ENCODE measurements at places on chromosomes 3 and 15.

- no peak for DNase-seq
These were observed 39.7 kb downstream of the NBEAL2 start for GRCh38 chr3:47019201-47019600.

- no peak for DNase-seq
These were observed 213.6 kb upstream of the LINGO1 start for GRCh38 chr15:77846360-77846759.

- no peak for DNase-seq
These were observed 325.7 kb downstream of the OTOL1 start for GRCh38 chr3:161822291-161822690.

GRCh38 chr15:77480859-77481633 lies 60.4 kb downstream of the HMG20A start:
- DNase-seq: no peak

DNA sequence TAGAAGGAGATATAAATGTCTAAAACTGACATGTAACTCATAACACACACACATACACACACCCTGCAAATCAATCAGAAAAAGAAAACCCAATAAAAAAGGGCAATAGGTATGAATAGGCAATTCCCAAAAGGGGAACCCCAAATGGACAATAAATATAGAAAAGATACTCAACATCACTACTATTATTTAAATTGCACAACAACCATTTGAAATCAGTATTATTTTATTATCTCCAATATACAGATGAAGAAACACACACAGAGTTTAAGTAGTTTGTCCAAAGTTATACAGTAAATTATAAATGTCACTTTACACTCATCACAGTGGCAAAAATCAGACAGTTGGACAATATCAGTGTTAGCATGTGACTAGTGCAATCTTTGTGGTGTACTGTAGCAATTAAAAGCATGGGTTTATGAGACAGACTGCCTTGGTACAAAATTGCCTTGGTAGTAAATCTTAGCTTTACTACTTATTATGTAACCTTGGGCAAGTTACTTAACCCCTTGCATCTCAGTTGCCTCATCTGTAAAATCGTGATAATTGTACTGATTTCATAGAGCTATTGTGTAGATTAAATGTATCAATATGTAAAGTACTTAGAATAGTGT lies 3.4 kb upstream of the FSTL1 start:
- no peak for DNase-seq

GRCh38 chr15:74850393-74850792 lies 7.4 kb upstream of the ULK3 start:
- DNase-seq: no peak

- DNase-seq: no peak
These were observed 52.3 kb downstream of the SUCLG2 start for GRCh38 chr3:67601919-67602608.

DNA sequence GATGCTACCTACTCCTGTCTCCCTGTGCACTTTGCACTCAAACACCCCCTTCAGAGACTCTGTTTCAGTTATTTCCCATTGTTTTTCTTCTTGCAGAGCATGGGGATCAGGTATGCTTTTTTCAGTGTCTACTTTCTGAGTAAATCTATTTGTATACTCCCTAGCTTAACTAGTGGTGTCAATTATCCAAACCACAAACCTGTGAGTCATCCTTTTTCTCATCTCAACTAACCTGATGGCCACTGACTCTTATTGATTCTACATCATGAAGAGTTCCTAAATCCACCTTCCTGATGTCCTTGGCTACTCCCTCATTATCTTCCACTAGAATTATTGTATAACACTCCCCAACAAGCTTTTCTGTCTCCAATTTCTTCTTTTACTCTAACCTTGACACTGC lies 68.0 kb downstream of the DIPK2A start:
- no peak for DNase-seq

GRCh38 chr3:188272481-188273372 lies 118.8 kb downstream of the LPP start:
- no peak for DNase-seq

DNA sequence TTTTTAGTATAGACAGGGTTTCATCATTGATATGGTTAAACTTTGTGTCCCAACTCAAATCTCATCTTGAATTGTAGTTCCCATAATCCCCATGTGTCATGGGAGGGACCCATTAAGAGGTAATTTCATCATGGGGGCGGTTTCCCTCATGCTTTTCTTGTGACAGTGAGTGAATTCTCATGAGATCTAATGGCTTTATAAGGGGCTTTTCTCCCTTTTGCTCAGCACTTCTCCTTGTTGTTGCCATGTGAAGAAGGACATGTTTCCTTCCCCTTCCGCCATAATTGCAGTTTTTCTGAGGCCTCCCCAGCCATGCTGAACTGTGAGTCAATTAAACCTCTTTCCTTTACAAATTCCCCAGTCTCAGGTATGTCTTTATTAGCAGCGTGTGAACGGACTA lies 20.2 kb upstream of the ZNF710 start:
- DNase-seq: no peak

- no peak for DNase-seq
These were observed 166.8 kb upstream of the COL8A1 start for GRCh38 chr3:99471353-99472323.

- no peak for DNase-seq
These were observed 42.8 kb downstream of the CD47 start for GRCh38 chr3:108047987-108048386.

GRCh38 chr3:71416876-71417275 lies 166.7 kb downstream of the FOXP1 start:
- no peak for DNase-seq

DNA sequence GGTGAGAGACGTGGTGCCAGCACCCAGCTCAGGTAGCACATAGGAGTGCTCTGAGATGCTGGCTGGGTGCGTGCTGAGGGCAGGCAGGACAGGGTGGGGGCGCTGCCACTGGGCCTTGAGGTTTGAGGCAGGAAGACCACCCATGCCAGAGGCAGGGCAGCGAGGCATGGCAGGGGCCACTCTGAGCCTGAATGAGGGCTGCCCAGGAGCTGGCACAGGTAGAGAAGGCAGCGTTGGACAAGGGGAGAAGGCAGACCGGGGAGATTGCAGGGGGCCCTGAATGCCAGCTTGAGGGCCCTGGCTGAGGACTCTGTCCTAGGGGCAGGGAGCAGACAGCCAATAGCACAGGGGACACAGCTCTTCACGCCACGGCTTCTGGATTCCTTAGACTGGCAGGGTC lies 50.2 kb downstream of the ADAMTS7 start:
- no peak for DNase-seq

DNA sequence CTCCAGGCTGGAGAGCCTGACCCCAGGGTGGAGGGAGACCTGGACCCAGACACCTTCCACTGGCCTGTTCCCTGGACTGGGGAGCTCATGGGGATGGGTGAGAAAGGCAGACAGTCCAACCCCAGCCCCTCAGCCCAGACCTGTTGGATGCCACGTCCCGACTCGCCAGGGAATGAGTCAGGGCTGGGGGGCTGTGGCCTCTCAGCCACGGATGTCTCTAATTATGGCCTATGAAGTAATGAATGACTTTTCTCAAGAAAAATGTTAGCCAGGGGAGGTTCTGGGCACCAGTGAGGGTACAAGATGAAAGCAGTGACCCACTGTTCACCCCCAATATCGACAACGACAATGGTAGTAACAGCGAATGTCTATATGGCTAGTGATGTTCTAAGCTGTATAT lies 107.0 kb upstream of the RPL32 start:
- DNase-seq: no peak

- no peak for DNase-seq
These were observed 51.6 kb downstream of the WDR76 start for GRCh38 chr15:43878446-43878845.

DNA sequence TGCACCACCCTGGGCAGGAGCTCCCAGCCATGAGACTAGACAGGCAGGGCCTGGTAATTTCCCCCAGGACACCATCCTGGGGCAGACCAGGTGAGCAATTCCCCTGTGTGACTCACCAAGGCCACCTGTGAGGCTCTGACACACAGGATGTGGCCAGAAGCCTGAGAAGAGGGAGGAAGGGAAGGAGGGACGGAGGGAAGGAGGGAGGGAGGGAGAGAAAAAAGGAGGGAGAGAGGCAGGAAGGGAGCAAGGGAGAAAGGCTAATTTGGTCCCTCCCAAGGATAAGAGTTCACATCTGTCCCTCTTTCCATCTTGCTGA lies 25.9 kb downstream of the WNT7A start:
- no peak for DNase-seq

DNA sequence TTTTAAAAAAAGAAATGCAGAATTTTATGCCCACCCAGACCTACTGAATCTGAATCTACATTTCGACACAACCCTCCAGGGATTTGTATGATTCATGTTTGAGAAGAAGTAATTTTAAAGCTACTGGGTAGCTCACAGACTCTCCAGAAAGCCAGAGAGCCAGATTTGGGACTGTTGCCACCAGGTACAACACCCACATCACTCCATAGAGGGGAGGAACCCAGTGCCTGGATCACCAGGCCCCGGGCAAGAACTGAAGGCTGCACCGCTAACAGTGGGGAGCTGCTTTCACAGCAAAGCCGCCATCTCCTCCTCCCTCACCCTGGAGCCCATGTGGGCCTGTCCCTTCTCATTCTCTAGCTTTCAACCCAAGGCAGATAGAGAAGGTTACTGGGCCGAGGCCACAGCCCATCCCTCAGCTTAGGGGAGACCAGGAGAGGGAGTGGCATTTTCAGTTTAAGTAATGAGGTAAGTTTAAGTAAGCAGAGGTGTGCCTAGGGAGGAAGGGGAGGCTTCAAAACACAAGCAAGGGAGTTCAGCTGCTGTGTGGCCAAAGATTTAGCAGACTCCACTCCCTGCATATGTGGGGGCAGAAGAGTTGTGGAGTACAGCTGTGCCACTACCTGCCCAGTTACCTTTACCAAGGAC lies 109.8 kb downstream of the IL12A start:
- DNase-seq: no peak

- no peak for DNase-seq
These were observed 288.7 kb downstream of the SOX2 start for GRCh38 chr3:182000447-182000846.

- no peak for DNase-seq
These were observed 8.8 kb downstream of the IQCF1 start for GRCh38 chr3:51894391-51894790.

DNA sequence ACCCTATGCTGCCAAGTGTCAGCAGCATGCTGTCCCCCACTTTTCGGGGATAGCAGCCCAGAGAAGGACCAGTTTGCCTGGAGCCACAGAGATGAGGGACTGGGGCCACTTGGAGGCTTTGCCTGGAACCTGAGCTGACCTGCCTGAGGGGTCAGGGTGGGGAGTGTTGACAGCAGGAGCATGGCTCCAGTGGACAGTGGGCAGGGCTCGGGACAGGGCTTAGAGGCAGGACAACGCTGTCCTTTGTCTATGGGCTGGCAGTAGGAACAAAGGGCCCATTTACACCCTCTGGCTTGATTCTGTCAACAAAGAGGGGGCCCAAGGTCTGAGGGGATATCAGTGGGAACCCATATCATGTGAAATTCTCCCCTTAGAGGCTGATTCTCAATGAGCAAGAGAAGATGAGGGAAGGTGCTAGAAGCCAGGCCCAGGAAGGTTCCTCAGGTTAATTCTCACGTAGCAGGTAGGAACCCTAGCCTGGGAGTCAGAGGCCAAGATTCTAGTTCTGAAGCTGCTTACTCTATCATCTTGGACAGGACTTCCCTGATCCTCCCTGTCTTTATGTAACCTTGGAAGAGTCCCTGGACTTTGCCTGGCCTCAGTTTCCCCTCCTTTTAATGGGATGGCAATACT lies 29.7 kb upstream of the HHATL start:
- no peak for DNase-seq

GRCh38 chr3:178059836-178060235 lies 476.4 kb upstream of the KCNMB2 start:
- no peak for DNase-seq

DNA sequence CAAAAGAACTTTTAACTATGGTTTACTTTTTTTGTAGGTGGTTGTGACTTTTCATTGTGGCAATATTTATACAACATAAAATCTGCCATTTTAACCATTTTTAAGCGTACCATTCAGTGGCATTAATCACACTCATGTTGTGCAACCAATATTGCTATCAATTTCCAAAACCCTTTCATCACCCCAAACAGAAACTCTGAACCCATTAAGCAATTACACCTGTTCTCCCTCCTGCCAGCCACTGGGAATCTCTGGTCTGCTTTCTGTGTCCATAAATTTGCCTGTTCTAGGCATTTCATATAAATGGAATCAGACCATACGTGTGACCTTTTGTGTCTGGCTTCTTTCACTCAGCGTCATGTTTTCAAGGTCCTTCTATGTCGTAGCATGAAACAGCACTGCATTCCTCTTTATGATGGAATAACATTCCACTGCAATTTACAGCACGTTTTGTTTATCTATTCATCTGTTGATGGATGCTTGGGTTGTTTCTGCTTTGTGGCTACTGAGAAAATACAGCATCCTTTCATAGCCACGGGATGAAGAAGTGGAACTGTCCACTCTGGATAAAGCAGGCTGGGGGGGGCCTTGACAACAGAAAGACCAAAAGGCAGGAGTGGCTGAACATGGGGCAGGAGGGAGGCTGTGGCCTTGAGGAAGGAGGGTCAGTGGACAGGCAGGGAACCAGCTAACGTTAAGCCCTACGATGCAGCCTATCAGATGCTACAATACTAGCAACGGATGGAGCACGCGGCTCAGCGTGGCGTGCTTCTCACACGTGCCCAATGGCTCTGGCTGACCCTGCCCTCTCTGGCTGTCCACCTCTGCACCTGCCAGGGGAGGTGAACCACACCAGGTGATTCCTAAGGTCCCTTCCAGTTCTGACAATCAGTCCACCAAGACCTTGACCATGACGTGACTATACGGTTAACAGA lies 110.9 kb downstream of the SEC22A start:
- DNase-seq: no peak

- DNase-seq: no peak
These were observed 147.3 kb upstream of the UBE2E2 start for GRCh38 chr3:23055733-23056376.

- DNase-seq: no peak
These were observed 135.9 kb downstream of the PTPRG start for GRCh38 chr3:61697301-61697700.

DNA sequence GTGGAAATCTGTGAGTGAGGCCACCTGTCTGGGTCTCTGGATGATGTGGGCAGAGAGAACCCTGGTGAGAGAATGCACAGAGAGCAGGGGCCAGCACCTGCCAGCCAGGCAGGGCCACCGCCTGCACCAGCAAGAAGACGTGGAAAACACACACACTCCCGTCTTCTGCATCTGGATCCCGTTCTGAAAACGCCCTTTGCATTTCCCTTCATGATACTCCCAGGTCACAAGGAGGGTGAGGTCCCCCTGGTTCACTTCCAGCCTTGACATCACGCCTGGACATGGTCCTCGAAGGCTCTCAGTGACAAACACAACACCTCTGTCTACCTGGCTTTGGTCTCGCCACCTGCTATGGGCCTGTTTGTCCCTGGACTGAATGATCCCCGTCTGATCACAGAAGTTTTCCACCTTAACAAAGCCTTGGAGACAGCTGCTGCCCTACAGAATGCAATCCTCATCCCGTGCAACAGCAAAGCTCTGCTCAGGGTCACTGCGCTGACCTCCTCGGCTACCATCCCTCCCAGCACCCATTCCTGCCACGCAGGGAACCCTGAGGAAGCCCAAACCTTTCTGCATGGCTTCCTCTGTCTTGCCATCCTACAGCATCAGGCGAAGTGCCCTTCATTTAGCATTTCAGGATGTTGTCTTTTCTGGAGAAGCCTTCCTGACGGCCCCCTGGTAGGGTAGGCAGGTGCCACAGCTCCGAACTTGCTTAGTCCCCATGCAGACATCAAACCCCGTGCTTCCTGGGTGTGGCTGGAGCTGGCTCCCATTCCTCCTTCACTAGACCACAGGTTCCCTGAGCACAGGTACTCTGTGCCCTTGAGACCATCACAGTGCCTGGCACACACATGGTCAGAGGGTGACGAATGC lies 122.5 kb downstream of the ATP10A start:
- no peak for DNase-seq

- DNase-seq: no peak
These were observed 62.2 kb downstream of the TCAIM start for GRCh38 chr3:44400771-44401170.
